ENCODE measurements at places on chromosomes 3 and 15.

DNA sequence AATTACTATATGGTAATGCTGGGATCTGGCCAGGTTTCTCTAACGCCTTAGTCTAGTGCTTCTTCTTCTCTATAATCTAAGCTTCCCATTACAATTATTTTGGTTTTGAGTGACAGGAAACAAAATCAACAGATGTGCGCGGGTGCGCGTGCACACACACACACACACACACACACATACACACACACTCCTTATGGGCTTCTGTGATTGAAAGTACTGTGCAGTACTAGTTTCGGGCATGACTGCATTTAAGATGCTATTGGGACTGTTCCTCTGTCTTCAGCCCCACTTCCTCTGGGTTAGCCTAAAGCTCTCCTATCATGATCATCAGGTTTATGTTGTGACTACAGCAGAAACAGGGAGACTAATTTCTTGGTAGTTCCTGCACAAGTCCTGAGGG lies 32.2 kb downstream of the EPHB1 start:
- no peak for DNase-seq

DNA sequence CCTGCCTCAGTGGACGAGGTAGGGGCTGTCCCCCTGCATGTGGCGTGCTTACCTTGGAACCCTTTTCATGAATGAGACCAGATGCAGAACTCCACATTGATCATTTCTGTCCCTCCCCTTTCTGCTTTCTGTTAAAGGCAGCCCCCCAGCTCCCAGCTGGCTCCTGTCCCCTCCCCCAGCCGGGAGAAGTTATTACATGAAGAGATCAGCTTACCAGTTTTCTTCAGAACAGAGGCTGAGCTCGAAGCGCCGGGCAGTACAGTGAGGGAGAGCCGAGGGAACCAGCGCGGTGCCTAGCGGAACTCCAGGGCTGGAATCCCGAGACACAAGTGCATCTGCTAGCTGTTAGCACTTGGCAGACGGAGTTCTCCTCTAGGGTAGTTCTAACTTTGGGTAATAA lies 263.3 kb upstream of the NR2E3 start:
- DNase-seq: peak; percentile 50

GRCh38 chr15:51302480-51302879 lies 35.9 kb downstream of the CYP19A1 start:
- no peak for DNase-seq

DNA sequence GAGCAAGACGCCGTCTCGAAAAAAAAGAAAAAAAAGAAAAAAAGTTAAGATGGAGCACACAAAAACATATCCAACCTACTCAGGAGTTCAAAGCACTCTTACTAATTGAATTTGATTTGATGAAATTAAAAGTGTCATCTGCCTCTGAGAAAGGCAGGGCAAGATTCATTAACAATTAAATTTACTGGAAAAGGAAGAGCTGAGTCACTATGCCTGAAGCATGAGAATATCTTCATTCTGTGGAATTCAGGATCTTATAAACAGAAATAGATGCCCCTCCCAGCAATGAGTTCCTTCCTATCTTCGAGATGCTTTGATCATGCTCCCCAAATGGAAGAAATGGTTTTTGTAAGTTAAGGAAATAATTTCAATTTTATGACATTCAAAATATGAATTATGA lies 61.0 kb upstream of the ST3GAL6 start:
- no peak for DNase-seq

DNA sequence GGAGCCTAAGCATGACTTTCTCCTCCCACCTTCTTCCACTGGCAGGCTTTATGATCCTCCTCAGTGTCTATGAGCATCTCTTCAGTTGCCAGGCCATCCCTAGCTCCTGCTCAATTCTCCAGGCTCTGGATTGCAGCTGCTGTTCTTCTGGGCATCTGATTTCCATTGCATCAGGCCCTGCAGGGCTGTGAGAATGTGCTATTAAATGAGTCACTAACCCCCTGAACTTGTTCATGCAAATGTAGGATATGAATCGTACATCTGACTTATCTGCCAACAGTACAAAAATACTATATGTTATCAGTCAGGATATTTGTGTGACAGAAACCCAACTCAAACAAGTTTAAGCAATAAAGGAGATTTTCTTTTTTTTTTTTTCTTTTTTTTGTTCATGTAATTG lies 11.9 kb downstream of the GPR176 start:
- no peak for DNase-seq

GRCh38 chr3:55906896-55907295 lies 419.8 kb upstream of the WNT5A start:
- no peak for DNase-seq

GRCh38 chr3:122298239-122298638 lies 26.8 kb upstream of the CSTA start:
- DNase-seq: no peak

- no peak for DNase-seq
Measured at GRCh38 chr3:86618706-86619105, 372.2 kb downstream of the VGLL3 start.

GRCh38 chr15:62426387-62426956 lies 261.4 kb upstream of the C2CD4B start:
- DNase-seq: no peak

GRCh38 chr3:41035456-41036022 lies 163.8 kb upstream of the CTNNB1 start:
- no peak for DNase-seq

GRCh38 chr3:101081999-101082398 lies 88.8 kb upstream of the ABI3BP start:
- DNase-seq: no peak

DNA sequence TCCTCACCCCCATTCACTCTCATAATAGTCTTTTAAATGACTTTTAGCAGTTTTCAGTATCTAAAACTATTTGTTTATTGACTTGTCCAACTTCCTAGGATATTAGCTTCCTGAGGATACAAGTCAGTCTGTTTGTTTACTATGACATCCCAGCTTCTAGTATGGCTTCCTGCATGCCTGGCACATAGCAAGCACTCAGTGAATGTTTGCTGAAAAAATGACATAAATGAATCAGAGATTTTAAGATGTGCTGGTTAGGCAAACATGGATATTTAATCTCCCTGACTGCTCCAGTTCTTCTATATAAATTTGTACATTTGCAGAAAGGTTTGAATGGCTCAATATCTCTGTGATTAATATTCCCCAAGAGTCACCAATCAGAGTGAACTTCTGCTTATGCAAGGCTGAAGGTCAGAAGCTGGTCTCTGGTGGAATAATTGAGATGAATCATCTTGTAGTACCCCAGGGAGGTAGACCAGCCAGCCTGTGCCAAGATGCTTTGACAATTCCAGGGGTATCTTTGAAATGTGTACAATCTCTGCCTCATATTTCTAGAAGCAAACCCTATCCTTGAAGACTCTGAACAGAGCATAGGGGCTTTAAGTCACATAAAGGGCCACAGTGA lies 219.0 kb upstream of the LMCD1 start:
- no peak for DNase-seq

DNA sequence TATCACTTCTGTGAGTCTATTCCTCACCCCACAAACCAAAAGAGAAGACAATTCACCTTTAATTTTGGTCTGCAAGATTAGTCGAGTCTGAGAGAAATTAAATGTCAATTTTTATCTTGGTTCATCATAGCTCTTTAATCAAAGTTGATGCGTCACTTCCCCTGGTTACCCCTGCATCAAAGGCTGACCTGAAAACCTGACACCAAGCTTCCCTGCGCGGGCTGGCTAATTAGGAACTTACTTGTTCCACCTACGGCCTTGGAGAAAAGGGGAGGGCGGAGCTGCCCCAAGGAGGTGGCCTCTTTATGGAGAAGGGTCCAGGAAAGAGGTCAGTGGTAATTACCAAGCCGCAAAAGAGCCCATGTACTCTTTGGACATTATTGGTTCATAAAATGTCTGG lies 218.4 kb downstream of the ARRDC4 start:
- DNase-seq: no peak

DNA sequence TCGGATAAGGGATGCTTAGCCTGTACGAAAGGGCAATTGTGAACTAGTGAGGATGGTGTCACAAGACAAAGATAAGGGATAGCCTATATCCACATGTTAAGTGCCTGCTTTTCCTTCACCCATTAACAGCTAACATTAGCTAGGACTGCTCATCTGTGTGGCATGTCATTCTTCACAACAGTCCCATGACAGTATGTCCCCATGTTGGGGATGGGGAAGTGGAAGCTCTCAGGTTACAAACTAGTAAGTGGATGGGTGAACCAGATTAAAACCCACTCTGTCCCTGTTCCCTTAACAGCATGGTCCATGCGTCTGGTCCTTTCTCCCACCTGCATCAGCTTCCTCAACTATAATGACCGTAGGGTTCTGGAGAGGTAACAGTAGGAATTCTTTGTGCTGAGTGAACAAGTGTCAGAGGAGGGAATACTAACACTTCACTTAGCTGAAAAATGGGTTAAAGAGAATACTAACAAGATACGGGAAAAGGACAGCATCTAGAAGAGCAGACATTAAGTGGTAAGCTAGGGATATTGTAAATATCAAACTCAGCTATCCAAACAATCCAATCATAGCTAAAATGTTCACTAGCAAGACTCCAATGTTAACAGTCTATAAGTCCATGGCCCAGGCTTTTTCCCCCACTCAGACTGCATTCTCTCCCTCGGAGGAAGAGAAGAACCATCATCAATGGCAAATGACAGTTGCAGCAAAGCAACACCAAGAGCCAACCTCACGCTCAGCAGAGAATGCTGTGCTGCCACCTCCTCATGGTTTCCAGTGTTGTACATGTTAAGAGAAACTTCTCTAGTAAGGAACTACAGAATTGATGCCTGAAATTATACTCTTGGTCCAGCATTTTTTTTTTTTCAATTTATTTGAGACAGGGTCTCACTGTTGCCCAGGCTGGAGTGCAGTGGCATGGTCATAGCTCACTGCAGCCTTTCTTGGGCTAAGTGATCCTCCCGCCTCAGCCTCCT lies 5.0 kb downstream of the RPLP1 start:
- no peak for DNase-seq

- no peak for DNase-seq
Measured at GRCh38 chr3:111284503-111285183, 213.0 kb downstream of the NECTIN3 start.

DNA sequence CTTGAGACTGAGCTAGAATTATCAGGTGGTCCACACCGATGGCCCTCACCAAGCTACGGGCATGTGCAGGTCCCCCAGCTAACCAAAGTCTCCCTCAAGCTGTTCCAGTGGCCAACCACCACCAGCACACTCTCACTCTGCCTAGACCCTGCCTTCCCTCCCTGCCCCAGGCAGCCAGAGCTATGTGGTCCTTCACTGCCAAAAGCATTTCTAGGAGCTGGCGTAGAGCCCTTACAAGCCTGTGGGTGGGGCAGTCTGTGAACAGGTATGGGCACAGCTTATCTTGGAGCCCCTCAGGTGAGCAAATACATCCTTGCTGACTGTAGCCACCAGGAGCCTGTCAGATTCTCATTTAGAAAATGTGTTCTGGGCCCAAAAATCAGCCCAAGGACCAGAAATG lies 159.8 kb upstream of the PPP2R3A start:
- DNase-seq: no peak

DNA sequence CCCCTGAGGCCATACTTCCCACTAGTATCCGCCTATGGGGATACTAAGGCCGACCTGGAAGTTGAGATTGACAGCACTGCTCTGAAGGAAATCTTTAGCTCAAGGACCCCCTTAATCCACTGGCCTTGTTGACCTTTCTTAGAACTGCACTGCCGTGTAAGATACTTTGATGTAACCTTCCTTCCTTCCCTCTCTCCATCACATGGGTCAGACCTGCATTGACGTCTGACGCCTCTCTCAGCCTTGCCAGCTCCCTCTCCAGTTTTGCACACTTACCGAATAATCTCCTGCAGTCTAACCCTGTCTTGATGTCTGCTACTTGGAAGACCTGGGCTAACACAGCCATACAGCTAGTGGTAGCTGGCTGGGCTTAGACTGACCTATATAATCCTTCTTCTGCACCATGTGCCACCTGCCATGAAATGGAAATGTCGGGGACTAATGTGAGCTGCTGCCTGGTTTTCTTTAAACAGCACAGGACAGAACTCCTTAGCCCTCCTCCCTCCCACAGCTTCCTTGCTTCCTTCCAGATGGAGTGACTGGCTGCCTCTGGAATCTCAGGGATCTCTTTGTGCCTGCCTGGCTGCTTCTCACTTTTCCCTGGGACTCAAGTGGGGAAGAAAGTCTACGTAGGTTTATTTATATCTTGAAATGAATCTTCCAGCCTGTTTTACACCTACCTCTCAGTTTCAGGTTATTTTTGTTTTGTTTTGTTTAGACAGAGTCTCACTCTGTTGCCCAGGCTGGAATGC lies 39.2 kb upstream of the HERC1 start:
- DNase-seq: no peak

GRCh38 chr15:77013776-77014131 lies 18.8 kb downstream of the PSTPIP1 start:
- no peak for DNase-seq

GRCh38 chr3:65950340-65951326 lies 88.1 kb downstream of the MAGI1 start:
- DNase-seq: no peak

- DNase-seq: no peak
Measured at GRCh38 chr15:89783111-89783860, 7.2 kb downstream of the MESP2 start.

DNA sequence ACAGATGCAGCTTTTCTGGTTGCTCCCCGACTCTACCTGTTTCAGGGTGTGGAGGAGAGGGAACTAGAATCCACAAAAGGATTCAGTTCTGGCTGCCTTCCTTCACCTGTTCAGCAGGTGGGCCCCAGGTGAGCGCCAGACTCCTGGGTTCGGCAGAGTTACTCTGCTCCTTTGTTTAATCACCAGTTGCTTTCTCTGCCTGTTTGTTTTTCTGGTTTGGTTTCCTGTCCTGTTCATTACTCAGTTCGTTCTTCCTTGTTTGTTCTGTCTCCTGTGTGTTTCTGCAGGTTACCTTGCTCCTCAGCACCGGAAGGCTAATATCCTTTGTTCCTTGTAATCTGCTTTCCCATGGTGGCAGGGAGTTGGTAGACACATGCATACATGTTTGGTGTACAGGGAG lies 508.5 kb upstream of the ATP11B start:
- no peak for DNase-seq
